Right hindlimb (tissue), 1 donor: ENCODE measurements at places on chromosomes 11 and 22.
A peak's percentile ranks its signal among the peaks of the same experiment; 100 is the strongest.

GRCh38 chr11:14980854-14981253 is 8.7 kb upstream of the CALCA start:
- DNase-seq = no peak

DNA sequence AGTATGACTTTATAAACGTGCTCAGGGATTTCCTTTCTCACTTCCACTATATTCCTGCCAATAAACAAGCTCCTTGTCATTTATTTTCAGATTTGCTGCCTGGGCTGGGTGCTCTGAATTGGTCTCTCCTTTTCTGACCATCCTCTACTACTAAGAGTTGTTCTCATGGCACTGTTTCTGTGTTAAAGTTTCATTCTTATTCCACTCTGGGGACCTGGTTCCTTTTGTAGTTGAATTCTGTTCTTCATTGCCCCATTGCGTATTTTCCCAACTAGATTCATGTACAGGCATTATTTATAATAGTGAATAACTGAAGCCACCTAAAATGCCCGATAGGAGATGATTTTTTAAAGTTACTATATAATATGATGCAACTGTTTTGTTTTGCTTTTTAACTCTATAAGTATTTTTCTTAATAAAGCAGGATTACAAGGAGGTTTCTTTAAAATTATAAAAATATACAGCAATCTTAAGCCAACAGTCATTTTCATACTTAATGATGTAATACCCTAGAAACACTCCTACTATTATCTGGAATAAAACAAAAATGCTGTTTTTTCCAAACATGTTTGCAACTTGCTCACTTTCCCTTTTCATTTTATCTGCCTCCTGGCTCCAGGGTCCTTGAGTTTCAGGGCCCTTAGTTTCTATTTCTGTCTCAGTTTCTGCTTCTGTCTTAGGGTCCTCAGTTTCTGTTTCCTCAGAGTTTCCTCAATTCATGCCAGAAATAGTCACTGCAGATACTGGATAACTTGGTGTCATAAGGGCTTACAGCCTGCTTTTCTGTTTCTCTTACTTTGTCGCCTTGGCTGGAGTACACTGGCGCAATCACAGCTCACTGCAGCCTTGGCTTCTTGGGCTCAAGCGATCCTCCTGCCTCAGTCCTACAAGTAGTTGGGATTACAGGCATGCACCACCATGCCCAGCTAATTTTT is 9.8 kb upstream of the FUT4 start:
- no peak for DNase-seq

- DNase-seq = peak; percentile 64
Measured at GRCh38 chr11:2301631-2302305, at the start of the genes C11orf21 and TSPAN32. C11orf21 (minus strand) TSS chr11:2301918; CDS start chr11:2301808, 110 bp downstream. TSPAN32 (plus strand) TSS chr11:2302013; CDS start chr11:2302150, 137 bp downstream.

DNA sequence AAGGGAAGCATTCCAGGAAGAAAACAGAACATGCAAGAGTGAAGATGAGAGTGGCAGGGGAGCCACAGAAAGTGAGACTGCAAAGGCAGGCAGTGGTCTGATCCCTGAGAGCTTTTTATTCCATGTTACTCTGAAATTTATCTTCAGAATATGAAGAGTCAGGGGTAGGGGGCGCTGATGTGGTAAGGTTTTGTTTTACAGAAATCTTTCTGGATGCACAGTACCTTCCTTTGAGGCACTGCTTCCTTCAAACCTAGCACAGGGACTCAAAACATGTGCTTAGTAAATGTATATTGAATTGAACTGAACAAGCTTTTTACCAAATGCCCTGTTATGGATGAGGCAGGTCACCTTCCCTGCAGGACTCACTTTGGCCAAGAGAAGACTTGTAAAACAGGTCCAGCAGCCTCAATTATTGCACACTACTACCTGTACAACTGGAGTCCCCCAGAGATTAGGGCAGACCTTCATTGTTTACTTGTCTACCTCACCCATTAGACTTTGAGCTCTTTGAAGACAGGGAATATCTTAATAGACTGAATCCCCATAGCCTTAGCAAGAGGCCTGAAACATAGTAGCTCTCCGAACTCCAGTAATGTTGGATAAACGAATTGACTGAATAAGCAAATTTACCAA is 2.2 kb downstream of the PAK1 start:
- no peak for DNase-seq

DNA sequence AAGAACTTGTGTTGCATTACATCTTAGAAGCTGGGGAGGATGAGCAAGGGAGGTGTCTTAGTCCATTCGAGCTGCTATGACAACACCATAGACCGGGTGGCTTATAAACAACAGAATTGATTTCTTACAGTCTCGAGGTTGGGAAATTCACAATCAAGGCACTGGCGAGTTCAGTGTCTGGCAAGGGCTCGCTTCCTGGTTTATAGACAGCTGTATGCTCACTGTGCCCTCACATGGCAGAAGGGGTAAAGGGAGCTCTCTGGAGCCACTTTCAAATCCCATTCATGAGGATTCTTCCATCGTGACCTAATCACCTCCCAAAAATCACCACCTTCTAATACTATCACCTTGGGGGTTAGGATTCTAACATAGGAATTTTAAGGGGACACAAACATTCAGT is 150.0 kb upstream of the NECTIN1 start:
- no peak for DNase-seq

DNA sequence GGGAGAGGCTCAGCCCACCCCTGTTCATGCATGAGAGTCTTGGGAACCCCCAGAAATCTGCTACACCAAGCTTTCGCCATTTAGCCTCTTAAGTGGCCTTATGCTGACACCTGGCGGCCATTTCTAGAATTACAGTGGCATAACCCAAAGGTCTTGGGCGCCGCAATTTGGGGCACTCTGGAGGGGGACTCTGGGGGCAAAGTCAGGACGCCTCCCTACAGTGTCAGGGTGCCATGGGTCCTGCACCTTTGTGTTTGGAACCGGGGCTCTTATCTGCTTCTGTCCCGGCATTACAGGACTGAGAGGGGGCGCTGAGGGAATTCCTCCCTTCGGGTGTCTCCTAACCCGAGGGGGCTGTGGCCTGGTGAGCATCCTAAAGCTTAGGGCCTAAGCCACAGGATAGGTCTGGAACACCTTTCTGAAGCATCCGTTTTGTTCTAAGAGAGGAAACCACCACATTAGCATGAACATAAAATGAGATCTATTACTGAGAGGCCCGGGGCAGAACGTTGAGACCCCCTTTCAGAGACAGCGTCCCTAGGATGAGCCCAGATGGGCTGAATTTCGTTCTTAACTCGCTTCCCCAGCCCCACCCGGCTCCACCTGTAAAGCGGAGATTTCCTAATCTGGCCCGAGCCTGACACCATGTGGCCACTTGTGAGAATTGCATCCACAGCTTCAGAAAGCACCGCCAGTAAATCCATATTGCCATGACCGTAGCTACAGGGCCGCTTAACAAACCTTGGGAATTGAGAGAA is 9.3 kb downstream of the INS start:
- peak; percentile 85 for DNase-seq

DNA sequence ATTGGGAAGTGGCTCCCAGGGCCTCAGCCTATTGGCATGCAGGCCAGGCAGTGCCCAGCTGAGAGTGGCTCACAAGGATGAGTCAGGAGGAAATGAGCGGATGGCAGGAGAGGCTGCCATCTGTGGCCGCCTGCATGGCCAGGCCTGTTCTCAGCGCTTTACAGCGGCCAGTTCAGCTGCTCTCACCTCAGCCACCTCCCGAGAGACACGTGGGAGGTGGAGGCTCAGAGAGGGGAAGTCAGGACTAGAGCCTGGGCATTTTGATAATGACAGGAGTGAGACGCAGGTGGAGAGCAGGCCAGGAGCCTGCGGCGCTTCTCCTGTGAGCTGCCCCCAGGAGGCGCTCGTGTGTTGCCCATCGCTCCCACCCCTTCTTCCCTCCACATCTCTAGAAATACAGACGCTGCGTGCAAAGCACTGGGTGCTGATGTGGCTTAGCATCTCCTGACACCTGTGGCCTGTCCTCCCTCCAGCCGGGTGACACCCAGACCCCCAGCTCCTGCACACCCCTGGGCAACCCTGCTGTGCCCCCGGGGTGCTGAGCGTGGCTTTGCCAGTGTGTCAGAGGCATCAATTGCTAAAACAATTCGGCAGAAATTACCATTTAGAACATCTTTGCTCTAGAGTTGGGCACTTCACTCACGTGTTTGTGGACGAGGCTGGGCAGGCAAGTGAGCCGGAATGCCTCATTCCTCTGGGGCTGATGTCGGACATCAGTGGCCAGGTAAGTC is 21.4 kb upstream of the PANX2 start:
- DNase-seq = no peak

DNA sequence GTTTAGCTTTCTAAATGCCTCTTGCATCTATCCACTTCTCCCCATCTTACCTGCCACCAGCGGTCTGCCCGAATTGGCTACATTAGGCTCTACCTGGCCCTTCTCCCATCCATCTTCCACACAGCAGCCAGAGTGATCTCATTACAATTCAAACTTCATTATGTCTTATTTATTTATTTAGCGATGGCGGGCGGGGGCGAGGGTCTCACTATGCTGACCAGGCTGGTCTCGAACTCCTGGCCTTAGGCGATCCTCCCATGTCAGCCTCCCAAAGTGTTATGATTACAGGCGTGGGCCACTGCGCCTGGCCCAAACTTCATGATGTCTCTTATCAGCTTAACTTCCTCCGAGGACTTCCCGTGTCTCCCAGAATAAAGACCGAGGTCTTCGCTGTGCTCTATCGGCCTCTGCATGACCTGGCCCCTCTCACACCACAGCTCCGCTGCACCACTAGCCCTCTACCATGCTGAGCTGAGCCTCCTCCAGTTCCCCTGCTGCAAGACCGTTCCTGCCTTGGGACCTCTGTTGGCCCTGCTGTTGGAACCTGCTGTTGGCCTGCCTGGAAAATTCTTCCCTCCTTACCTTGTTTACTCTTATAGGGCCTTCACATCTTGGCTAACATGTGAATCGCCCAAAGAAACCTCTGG is 870 bp upstream of the CTTN start:
- DNase-seq = no peak

GRCh38 chr22:36373258-36373579 is 14.5 kb downstream of the MYH9 start:
- DNase-seq = no peak

- no peak for DNase-seq
Measured at GRCh38 chr11:43943372-43943930, 1.0 kb downstream of the C11orf96 start.

DNA sequence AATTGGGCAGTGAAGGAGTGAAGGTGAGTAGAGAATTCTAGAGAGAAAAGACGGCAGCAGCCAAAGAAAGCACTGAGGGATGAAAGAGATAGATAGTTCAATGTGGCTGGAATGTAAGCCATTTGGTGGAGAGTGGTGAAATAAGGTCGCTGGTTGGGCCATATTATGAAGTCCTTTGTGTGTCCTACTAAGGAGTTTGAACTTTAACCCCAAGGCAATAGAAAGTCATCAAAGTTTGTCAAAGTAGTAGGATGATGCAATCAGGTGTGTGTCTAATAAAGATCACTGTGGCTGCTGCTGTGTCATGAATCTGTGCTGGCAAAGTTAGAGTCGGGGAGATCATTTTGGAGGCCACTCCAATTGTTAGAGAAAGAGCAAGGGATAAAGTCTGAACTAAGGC is 18.7 kb downstream of the RNF121 start:
- no peak for DNase-seq

GRCh38 chr11:32479291-32479690 is 44.0 kb upstream of the WT1 start:
- no peak for DNase-seq

DNA sequence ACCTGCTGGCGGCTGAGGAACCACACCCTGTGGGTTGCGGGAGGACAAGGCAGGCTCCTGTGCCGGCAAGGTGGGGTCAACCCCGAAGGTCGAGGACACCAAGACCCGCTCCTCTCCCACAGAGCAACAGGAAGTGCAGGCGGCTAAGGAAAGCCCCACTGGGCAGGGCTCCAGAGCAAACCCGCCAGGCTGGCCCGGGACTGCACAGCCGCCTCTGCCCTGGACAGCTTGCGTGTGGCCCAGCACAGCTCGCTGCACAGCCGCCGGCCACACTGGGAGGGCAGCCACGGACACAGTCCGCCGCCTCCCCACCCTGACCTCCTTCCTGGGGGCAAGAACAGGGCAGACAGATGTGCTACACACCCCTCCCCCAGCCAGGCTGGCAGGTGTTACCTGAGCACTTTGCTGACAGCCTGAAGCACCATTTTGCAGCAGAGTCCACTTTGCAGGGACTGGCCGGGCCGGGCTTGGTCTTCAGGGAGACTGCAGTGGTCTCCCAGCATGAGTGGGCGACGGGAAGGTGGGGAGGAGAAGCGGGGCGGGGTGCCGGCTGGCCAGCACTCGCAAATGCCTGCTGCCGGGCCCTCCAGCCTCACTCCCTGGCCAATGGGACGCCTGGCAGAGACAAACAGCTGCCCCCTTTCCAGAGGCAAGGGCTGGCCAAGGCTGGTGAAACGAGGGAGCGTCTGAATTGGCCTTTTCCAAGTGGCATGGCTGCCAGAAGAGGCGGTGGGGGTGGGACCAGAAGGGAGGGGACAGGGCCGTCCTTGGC is at the start of gene MOB2:
MOB2 (minus strand) TSS at position 726 of the 772 bp plus-strand sequence; CDS start at position 503, 223 bp downstream.
- DNase-seq = peak; percentile 59

- DNase-seq = peak; percentile 92
Measured at GRCh38 chr11:122100037-122100755, 15.8 kb downstream of the BLID start.
